ENCODE measurements at places on chromosomes 3 and 15. TPM values are rescaled to one million over a fixed set of nuclear protein-coding genes. Genes with fewer than 3 reads are reported as not detected.

The MYO9A gene
- total RNA-seq: 75.3 TPM

The LRRIQ4 gene
- not detected for total RNA-seq

DNA sequence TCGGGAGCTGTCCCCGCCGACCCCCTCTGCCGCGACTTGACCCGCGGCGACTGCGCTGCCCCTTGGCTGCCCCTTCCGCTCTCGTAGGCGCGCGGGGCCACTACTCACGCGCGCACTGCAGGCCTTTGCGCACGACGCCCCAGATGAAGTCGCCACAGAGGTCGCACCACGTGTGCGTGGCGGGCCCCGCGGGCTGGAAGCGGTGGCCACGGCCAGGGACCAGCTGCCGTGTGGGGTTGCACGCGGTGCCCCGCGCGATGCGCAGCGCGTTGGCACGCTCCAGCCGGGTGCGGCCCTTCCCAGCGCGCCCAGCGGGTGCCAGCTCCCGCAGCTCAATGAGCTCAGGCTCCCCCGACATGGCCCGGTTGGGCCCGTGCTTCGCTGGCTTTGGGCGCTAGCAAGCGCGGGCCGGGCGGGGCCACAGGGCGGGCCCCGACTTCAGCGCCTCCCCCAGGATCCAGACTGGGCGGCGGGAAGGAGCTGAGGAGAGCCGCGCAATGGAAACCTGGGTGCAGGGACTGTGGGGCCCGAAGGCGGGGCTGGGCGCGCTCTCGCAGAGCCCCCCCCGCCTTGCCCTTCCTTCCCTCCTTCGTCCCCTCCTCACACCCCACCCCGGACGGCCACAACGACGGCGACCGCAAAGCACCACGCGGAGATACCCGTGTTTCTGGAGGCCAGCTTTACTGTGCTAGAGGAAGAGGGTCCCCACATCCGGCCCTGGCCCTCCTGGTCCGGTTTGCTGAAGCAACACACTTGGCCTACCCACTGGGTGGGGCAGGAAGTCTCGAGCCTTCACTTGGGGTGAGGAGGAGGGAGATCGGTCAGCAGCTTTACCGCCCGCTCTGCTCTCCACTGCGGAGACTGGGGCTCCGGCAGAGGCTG, at the start of gene RASSF1:
RASSF1 (minus strand) TSS at position 389 of the 882 bp plus-strand sequence; CDS start at position 358, 31 bp downstream.
- H3K4me1 ChIP-seq: peaks cover 65% of the 10 kb centered on the region
- H3K27ac ChIP-seq: peak within 1 kb of the TSS; percentile 96
- no peak for DNase-seq
- no peaks in the 10 kb centered on the region for H3K36me3 ChIP-seq

DNA sequence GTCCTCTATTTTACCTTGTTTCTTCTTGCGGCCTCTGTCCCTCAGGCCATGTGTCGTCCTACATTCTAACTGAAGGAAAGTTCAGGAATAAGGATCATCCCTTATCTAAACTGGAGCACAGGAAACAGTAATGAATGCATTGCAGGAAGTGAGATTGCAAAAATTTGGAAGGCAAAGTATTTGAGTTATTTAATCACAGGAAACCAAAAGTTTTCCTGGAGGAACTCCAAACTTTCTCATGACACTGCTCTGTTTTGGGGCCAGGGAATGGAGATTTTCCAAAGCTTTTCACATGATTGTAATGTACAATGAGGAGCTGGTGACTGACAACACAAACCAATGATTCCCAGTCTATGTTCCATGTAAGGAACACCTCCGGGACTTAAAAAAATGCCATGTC, 57.8 kb upstream of the PLSCR4 start:
- no peak overlapping the region for H3K4me3 ChIP-seq
- H3K4me1 ChIP-seq: no peaks in the 10 kb centered on the region
- H3K27ac ChIP-seq: peak overlapping the region; percentile 52
- DNase-seq: no peak

DNA sequence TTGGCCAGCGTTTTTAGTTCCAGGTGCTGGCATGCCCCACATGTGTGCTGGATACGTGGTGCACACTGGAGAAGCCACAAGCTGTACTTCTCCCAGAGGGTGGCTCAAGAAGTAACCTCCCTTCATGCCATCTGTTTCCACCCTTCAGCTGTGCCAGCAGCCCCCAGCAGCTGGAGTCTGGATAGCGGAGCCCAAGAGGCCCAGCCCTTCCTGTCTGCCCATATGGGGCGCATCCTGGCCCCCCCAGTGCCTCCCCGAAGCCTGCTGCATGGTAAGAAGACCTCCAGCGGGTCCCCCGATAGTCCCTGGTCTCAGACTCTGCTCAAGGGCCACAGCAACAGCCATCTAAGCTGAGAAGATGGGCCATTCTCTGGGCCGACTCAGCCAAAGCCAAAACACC, 5.8 kb upstream of the MANF start:
- H3K4me3 ChIP-seq: no peak overlapping the region
- peaks cover 12% of the 10 kb centered on the region for H3K4me1 ChIP-seq
- H3K27me3 ChIP-seq: no peaks in the 10 kb centered on the region

GRCh38 chr3:67986706-67987105, 332.3 kb upstream of the SUCLG2 start:
- H3K27ac ChIP-seq: no peak overlapping the region
- no peak for DNase-seq
- H3K4me1 ChIP-seq: no peaks in the 10 kb centered on the region
- no peaks in the 10 kb centered on the region for H3K36me3 ChIP-seq
- no peak overlapping the region for H3K4me3 ChIP-seq

Measured in esophagus muscularis mucosa (tissue), 4 donors.